ENCODE measurements at places on chromosomes 3 and 15.

- no peak for DNase-seq
Measured at GRCh38 chr3:99683465-99683864, 45.1 kb downstream of the COL8A1 start.

DNA sequence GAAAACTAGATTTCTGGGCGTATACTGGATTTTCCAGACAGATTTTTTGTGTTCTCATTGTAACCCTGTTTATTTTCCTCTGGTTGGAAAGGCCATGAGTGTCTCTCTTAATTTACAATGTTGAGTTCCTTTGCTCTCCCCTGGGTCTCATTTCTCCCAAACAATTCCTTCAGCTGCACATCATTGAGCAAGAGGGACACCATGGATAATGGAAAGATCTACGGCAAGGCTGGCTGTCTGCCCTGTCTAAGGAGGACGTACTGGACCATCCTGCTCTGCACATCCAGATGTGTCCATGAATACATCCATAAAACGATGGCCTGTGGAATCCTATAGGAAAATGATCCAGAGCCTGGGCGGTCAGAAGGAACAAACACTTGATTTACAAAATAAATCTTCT, 258.1 kb upstream of the MCTP2 start:
- no peak for DNase-seq

GRCh38 chr3:64121750-64122311, 98.5 kb upstream of the PSMD6 start:
- no peak for DNase-seq

- no peak for DNase-seq
Measured at GRCh38 chr3:187997490-187997889, 156.5 kb upstream of the LPP start.

DNA sequence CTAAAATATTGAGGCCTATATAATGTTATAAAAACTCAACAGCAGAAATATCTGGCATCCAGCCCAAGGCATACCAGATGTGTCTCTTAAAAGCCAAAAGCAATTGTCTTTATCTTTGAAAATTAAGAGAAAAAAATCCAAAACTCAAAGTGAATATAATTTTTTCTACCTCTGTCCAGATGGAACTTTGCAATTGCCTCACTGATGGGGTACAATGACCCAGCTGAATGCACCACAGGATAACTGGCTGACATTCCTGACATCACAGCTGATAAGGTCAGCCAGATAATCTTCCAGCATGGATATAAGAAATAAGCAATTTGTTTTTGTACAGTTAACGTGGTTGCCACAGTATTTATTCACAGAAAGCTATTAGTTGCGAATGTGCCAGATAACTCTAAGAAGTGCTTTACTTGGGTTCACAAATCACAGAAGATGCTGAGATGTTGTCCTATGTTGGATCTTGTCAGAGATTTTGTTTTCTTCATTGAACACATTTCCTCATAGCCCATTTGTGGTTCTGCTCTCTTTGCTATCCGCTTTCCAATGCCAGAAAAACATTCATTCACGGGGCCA, 566.9 kb upstream of the CCDC54 start:
- DNase-seq, result no peak

DNA sequence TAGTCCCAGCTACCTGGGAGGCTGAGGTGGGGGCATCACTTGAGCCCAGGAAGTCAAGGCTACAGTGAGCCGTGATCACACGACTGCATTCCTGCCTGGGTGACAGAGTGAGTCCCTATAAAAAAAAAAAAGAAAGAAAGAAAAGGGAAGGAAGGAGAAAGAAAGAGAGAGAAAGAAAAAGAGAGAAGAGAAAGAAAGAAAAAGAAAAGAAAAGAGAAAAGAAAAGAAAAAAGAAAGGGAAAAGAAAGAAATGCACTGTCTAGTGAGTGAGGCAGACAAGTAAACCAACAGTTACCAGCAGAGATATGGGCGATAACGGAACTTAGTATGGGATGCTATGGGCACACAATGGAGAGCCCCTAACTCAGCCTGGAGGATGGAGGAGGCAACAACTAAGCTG, 37.2 kb upstream of the TSEN2 start:
- no peak for DNase-seq

DNA sequence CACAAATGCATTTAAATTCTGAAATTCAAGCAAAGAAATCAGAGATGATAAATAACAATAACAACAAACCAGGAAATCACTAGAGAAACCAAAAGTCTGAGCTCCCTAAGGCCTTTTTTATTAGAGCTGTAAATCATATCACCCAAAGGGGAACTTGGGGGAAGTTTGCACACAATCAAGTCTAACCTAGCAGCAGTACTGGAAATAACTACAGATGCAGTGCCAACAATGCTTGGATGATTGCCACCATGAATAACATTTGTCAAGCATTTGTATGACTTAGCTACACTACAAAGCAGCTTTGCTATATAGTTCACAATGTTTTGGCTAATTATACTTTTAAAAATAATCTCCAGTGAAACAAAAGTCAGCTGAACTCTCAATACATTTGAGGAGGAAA, 27.8 kb downstream of the SHQ1 start:
- DNase-seq, result no peak

- DNase-seq, result no peak
Measured at GRCh38 chr15:40590667-40591050, 3.4 kb upstream of the KNL1 start.

DNA sequence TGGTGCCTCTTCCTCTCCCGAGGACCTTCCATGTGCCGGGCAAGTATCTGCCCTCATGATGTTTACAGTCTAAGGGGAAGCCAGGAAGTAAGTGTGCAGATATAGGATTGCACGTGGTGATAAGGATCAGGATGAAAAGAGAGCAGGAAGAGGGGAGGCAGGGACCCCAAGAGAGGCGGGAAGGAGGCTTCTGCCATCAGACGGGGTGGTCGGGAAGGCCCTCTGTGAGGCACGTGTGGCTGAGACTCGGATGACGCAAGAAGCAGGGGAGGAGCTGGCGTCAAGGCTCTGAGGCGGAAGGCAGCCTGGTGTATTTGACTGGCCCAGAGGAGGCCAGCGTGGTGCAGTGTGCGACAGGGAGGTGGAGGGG, 762 bp upstream of the IQSEC1 start:
- DNase-seq, result no peak

DNA sequence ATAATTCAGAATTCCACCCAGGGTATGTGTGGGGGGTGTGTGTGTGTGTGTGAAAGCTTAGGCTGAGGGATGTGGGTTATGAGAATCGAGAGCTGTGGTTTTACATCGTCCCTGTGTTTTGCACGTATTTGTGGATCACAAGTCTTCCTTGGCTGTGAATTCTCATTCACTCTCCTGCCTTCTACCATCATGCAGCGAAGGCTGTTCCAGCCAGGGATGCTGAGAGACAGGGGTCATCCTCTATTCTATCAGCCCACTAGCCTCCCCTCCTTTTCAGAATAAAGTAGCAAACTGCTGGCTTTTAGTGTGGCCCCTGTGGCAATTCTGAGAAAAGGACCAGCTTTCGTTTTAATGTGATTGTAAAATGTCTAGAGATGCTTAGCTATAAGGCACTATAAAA, 460.6 kb upstream of the NR2F2 start:
- DNase-seq, result peak; percentile 64
